Fibroblast of villous mesenchyme (primary cell): ENCODE measurements at places on chromosomes 7 and 10. TPM values are rescaled to one million over a fixed set of nuclear protein-coding genes. Genes with fewer than 3 reads are reported as not detected.

CALHM3 gene
- under 0.01 TPM in 2 replicates for total RNA-seq

C10orf143 gene
- total RNA-seq, result under 0.01 and 1.3 TPM in 2 replicates

- DNase-seq, result peak; percentile 43
Observed at GRCh38 chr10:34046506-34047034, 712.1 kb upstream of the NRP1 start.

GRCh38 chr7:134905375-134905774 is 80.9 kb upstream of the AGBL3 start:
- peak; percentile 94 for DNase-seq

- DNase-seq, result no peak
Observed at GRCh38 chr10:1448252-1448930, 288.9 kb downstream of the ADARB2 start.

HGF gene
- 33.2 and 60.6 TPM in 2 replicates for total RNA-seq

GSTO2 gene
- total RNA-seq, result 1.9 and 2.2 TPM in 2 replicates

HOXA6 gene
- total RNA-seq, result 10.6 and 11.2 TPM in 2 replicates

FAM170B gene
- total RNA-seq, result not detected in 2 replicates

- no peak for DNase-seq
Observed at GRCh38 chr10:125757742-125758141, 17.9 kb downstream of the MMP21 start.

GRCh38 chr7:26100406-26101339 is 51.3 kb upstream of the NFE2L3 start:
- no peak for DNase-seq

DNA sequence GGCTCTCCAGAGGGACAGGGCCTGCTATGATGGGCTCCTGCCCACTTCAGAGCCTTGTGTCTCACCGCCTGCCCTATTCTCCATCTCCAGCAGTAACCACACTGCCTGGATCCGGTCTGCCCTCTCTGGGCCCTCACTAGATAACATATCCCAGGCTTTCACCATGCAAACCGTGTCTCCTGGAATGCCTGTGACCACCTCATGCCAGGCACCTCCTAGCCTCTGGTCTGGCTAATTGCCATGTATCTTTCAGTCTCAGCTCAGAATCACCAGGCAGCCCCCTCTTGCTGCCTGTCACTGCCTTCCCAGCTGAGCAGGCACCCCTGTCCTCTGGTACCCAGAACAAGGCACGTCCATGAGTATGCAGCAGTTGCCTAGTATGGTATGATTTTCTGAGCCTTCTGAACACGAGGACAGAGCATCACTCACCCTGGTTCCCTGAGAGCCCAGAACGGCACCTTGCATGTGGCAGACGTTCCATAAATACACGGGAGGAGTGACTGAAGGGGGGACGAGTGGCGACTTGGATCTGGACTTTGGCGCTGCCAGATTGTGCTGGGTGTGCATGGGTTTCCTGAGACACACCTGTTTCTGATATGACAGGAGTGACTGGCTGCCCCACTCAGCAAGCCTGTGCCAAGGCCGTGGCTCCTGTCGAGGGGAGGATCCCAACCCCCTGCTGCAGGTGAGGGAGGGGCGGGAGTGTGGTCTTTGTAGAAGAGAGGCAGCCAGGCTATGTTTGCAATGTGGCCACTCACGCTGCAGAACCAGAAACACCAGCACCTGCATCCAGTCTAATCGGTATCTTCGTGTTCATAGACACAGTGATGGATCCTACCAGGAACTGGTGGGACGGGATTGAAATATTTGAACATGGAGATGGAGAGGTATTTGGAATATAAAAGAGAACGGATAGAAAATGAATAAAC is 95.2 kb downstream of the VOPP1 start:
- no peak for DNase-seq

GRCh38 chr7:121954803-121955202 is 81.8 kb downstream of the PTPRZ1 start:
- DNase-seq, result no peak

DNA sequence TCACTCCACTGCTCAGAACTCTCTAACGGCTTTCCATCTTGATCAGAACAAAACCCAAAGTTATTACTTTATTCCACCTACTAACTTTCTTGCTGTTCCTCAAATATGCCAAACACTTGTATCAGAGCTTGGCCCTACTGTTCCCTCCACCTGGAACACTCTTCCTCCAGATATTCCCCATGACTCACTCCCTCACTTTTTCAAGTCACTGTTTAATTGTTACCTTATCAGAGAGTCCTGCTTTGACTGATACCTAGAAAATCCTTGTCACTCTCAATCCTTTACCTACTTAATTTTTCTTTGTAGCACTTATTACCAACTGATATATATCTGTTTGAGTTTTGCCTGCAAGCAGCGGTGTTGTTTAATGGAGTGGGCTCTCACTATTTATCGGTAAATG is 5.6 kb upstream of the NFKB2 start:
- no peak for DNase-seq

- no peak for DNase-seq
Observed at GRCh38 chr7:49400891-49401550, 372.4 kb upstream of the VWC2 start.

GRCh38 chr10:80700252-80700651 is 162.6 kb downstream of the SH2D4B start:
- no peak for DNase-seq

C1QL3 gene
- total RNA-seq, result not detected in 2 replicates

GRCh38 chr7:27118580-27118979 is 12.0 kb downstream of the HOXA4 start:
- no peak for DNase-seq

- no peak for DNase-seq
Observed at GRCh38 chr10:7792541-7792940, 4.6 kb downstream of the ATP5F1C start.

GRCh38 chr7:112495810-112496462 is 15.1 kb downstream of the LSMEM1 start:
- peak; percentile 86 for DNase-seq

DNA sequence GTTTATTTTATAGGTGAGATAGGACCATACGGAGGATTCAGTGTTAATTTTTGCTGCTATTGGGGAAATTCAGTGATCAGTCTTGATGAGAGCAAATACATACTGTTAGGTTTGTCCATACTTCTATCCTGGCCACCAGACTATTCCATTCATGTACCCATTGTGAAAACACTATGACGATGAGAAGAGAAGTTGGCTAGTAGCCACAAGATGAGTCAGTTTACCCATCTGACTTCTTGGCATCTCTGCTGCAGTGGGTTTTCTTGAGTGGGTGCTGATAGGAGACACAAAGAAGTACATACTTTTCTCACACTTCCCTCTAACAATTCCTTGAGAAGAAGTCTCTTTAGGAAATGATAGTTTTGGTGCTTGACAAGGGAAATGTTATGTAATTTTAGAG is 133.1 kb downstream of the TFPI2 start:
- no peak for DNase-seq

DNA sequence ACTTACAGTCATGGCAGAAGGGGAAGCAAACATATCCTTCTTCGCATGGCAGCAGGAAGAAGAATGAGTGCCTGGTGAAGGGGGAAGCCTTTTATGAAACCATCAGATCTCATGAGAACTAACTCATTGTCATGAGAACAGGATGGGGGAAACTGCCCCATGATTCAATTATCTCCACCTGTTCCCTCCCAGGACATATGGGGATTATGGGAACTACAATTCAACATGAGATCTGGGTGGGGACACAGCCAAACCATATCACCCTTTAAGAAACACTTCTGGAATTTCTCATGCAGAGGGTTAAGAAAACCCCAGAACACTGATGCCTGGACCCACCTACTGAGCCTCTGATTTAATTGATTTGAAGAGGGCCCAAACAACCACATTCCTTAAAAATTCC is 63.3 kb upstream of the DNAJB12 start:
- DNase-seq, result no peak

- DNase-seq, result peak; percentile 54
Observed at GRCh38 chr7:106862317-106863089, 2.6 kb upstream of the PIK3CG start.

DNA sequence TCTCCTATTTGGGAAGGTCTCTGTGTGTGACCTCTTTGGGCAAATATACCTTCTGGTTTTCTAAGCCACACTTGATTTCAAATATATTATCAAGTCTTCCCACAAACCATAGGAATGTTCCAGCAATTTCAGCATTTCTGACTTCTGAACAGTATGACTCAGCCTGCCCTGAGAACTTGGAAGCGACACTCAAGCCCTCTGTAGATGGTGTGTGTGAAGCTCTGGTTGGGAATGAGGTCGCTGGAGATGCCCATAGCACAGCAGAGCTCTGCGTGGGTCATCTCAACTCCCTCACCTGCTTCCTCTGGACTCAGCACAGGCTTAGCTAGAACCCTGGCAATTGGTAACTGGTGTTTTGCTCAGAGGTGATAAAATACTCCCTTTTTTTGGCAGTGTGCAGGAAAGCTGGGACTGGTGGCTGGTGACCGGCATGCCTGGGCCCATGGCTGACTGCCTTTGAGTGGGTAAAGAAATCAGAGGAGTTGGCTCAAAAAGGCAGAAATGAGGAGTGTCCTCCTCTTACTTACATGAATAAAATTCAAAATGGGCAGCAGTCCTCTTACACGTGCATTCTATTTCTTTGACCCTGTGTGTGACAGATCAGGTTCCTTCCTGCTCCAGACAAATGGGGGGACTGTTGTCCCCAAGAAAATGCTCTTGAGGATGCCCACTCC is 87.5 kb upstream of the NRP1 start:
- DNase-seq, result peak; percentile 88

- DNase-seq, result peak; percentile 55
Observed at GRCh38 chr10:21534604-21535493, 817 bp downstream of the MLLT10 start.

DNA sequence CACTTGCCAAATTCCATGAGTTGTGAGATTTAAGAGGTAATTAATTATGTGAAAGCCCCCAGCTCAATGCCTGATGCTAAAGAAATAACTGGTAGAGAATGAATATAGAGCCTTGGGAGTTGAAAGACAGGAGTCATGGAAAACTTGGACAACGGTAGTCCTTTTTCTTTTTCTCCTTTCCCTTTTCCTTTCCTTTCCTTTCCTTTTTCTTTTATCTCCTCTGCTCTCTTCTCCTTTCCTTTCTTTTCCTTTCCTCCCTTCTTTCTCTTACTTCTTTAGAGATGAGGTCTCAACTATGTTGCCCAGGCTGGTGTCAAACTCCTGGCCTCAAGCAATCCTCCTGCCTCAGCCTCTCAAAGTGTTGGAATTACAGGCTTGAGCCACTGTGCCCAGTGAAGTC is 7.9 kb upstream of the TSPAN15 start:
- no peak for DNase-seq

- DNase-seq, result peak; percentile 4
Observed at GRCh38 chr7:137390076-137390475, 46.5 kb upstream of the PTN start.

DNA sequence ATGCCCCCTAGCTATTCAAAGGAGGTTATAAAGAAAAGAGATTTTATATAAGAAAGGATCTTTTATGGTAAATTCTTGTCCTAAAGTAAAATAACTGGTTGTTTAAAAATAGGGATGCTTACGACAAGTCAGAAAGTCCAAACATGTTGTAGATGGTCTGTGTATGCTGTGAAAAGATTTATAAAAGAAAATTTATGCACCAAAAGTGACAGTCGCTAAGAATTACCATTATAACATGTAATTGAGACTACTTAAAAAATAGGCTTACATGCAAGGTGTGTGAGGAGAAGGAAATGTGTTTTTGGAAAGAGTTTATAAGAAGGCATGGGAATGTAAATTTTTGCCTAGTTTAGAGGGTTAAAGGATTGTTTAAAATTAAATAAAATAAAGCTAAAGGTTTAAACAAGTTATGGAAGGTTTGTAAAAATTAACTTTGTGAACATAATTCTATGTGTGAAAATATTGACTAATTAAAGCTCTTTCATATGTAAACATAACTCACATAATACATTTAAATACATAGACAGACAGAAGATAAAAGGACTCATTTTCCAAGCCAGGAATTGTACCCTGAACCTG is 118.5 kb downstream of the LYZL1 start:
- no peak for DNase-seq

- DNase-seq, result no peak
Observed at GRCh38 chr10:56123247-56123646, 237.8 kb downstream of the ZWINT start.

GRCh38 chr10:89371079-89371478 is 6.8 kb upstream of the IFIT1B start:
- DNase-seq, result no peak

GRCh38 chr10:132068431-132069121 is 2.8 kb downstream of the JAKMIP3 start:
- no peak for DNase-seq

DNA sequence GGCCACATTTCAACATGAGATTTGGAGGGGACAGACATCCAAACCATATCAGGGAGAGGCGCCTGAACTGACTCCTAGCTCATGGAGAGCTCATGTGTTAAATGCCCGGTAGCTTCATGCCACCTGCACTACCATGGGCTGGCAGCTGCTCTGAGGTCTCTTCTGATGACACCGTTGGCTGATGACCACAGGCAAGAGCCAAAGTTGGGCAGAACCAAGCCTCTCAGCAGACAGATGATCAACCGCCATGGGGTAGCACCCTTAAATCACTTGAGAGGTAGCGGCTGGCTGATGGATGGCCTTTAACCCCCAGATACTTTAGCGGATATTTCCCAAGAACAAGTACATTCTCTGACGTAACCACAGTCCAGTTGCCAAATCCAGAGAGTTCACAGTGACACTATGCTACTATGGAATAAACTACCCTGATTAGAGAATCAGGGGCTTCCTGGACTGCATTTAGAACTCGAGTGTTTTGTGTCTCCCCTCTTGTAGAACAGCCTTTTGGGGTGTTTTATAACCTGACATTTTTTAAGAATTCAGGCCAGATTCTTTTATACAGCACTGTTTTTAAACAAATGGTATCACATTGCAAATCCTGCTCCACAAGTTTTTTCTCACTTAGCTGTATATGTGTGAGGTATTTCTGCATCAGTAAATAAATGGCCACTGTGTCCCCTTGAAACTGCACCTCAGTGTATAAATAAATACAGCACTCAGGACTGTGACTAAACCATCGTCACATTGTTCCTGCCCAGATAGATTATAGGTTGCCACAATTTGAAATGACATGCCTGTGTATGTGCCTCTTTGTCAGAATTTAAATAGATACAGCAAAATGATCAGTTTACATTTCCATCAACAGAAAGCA is 30.8 kb upstream of the DRGX start:
- DNase-seq, result peak; percentile 37

- no peak for DNase-seq
Observed at GRCh38 chr10:2906974-2907373, 160.4 kb upstream of the PFKP start.
